NCI-H1048 (cell line): ENCODE measurements at places on chromosomes 11 and 22.

- no peak for DNase-seq
Measured at GRCh38 chr11:115758011-115758410, 253.8 kb upstream of the CADM1 start.

- DNase-seq, result no peak
Measured at GRCh38 chr11:26608507-26609146, 36.6 kb upstream of the MUC15 start.

GRCh38 chr22:24489011-24489410, 6.1 kb upstream of the UPB1 start:
- DNase-seq, result no peak

GRCh38 chr22:17836992-17837742, 62.9 kb upstream of the BID start:
- DNase-seq, result no peak

DNA sequence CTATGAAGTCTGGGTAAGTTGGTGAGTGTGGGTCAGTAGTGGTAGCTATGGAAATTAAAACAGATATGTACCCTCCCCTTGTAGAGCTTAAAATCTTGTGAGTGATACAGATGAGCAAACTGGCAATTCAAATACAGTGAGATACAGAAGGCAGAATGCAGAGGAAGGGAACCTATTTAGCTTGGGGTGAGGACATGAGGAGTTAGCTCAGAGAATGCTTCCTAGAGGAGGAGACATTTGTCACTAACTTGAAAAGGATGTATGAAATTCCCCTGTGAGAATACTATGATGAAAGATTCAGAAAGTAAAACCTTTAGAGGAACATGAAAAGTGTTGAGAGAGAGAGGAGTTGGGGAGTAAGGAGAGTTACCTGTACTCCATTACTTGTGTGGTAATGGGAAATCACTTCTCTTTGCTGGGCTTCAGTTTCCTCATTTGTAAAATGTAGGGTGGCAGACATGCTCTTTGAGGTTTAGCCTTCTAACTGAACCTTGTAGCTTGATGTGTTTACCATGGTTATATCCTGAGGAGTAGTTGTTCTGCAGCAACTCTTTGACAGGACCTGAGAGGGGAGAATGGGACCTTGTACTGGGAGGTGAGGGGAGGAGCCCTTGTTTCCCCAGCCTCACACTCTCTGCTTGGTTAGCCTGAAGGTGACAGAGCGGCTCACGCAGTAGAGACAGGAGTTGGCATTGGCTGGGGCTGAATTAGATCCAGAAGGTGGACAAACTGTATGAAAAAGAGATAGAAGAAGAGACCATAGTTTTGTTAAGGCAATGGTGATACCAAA, 17.9 kb downstream of the SWAP70 start:
- DNase-seq, result no peak
